ENCODE measurements at places on chromosomes 2 and 18.

DNA sequence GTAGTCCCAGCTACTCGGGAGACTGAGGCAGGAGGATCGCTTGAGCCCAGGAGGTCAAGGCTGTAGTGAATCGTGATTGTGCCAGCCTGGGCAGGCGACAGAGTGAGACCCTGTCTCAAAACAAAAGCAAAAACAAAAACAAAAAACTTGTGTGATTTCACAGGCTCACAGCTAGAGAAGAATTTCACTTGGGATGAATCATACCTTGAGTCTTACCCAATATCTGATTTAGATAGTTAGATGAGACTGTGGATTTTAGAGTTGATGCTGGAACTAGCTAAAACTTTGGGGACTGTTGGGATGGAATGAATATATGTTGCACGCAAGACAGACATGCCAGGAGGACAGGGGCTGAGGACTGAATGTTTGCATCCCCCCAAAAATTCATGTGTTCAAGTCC is 4.4 kb downstream of the ANKRD29 start:
- no peak for DNase-seq

DNA sequence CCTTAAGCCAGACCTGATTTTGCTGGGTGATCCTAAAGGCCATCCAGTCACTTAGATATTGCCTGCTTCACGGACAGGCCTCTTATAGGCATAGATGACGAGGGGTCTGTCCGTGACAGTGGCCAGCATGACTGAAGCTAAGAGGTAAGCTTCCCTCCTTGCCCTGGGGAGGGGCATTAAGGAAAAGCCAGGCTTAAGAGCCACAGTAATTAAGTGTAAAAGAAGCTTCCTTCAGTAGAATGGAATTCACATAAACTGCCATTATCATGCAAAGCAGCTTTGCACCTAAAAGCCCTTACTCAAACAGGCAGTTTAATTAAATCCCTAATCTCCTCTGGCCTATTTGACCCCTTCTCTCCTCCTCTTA is 99.4 kb upstream of the PKDCC start:
- DNase-seq = no peak

DNA sequence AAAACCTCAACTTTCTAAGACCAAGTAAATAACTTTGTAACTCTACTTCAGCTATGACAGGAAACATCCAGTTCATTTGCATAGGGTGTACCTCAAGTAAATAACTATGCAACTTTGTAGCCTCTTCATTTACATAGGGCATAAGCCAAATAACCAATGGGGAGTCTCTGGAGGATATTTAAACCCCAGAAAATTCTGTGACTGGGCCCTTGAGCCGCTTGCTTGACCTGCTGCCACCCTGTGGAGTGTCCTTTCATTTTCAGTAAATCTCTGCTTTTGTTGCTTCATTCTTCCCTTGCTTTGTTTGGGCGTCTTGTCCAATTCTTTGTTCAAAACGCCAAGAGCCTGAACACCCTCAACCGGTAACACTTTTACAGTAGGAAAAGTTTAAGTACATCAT is 1112.7 kb upstream of the NRXN1 start:
- DNase-seq = no peak

- DNase-seq = no peak
Observed at GRCh38 chr2:21037671-21038108, 6.2 kb downstream of the APOB start.

GRCh38 chr18:44627280-44627679 is 53.4 kb upstream of the SETBP1 start:
- DNase-seq = no peak

- DNase-seq = peak; percentile 52
Observed at GRCh38 chr2:233082931-233083755, 23.0 kb downstream of the INPP5D start.

GRCh38 chr18:3998698-3999333 is 456.3 kb downstream of the DLGAP1 start:
- peak; percentile 78 for DNase-seq

- no peak for DNase-seq
Observed at GRCh38 chr2:128404709-128405466, 86.2 kb upstream of the HS6ST1 start.

DNA sequence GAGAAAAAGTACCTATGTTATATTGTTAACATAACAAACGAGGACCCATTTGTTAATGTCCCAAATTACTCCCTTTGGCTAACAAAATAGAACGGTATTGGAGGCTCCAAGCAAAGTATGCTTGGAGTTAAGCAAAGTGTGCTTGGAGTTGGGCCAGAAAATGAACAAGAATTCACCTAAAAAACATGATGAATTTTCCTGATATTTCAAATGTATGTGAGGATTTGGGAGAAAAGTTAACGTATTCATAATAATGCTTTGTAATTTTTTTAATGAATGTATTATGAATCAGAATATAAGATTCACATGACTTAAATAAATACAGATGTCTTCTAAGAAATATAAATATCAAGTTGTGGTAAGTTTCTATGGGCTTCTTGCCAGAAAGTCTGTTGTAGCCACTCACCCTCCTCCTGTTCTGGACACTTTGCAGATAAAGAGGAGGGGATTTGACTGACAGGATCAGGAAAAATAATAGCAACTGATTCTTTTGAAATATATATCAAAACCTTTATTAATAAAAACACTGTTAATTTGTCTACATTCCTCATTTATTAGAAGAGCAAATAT is 423.7 kb upstream of the MMADHC start:
- DNase-seq = no peak

- DNase-seq = no peak
Observed at GRCh38 chr2:201203916-201204654, 21.1 kb downstream of the CASP10 start.

Measured in hematopoietic multipotent progenitor cell treated with erythropoietin and hydrocortisone succinate and interleukin-3 and kit ligand, for 8 days (in vitro differentiated cells).